ENCODE measurements at places on chromosomes 7 and 10.

- no peak for DNase-seq
These were observed 19.9 kb upstream of the GPR141 start for GRCh38 chr7:37663693-37664092.

DNA sequence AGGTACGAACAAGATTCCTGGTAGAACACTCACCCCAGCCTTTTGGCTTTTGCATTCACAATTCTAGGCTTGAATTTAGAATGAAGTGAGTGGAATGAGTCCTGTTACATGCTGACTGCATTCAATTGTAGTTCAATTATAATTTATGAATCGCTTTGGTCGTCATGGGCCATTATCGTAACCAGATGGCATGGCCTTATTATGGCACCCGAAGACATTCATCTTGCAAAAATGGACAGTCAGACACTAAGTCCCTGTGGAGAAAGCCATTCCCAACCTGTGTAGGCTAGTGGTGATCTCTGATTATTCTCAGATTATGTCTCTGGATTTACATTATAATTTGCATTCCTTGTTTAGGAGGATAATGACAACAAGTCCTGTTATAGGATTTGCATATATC is 292.4 kb upstream of the NPSR1 start:
- DNase-seq: no peak

DNA sequence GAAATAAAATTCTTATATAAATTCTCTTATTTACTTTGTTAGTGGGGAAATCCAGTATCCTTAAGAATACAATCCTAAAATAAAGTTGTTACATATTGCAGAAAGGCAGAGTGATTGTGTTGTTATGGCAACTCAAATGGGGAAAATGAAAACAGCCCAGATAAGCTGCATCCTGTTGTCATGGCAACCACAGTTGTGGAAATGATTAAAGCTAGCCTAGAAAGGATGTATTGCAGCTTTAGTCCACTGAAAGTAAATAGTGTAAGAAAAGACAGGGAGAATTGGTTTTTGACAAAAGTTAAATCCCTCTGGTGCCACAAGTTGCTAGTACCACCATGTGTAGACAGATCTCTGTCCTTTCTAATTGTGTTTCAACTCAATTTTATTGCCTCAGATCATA is 43.2 kb downstream of the BTRC start:
- DNase-seq: no peak

DNA sequence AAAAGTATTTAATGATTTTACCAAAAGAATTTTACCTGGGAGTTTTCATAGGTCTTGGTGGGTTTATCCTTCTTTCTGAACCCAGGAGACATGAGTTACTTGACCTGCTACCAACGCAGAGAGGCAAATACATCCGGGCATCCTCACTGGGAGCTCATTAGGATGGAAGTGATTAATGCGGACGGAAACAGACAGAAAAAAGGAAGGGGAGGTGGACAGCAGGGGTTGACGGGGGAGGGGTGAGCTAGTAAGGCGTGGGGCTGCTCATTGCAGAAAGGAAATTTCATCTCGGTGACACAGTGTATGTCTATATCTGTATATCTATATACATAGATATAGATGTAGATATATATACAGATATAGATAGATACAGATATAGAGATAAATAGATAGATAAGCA is 408.2 kb upstream of the ADARB2 start:
- DNase-seq: no peak

- DNase-seq: no peak
These were observed 605.4 kb downstream of the INHBA start for GRCh38 chr7:41097501-41097900.

GRCh38 chr7:36736090-36736898 is 12.0 kb upstream of the AOAH start:
- DNase-seq: no peak

GRCh38 chr10:52128056-52128683 is 185.9 kb upstream of the DKK1 start:
- DNase-seq: no peak

DNA sequence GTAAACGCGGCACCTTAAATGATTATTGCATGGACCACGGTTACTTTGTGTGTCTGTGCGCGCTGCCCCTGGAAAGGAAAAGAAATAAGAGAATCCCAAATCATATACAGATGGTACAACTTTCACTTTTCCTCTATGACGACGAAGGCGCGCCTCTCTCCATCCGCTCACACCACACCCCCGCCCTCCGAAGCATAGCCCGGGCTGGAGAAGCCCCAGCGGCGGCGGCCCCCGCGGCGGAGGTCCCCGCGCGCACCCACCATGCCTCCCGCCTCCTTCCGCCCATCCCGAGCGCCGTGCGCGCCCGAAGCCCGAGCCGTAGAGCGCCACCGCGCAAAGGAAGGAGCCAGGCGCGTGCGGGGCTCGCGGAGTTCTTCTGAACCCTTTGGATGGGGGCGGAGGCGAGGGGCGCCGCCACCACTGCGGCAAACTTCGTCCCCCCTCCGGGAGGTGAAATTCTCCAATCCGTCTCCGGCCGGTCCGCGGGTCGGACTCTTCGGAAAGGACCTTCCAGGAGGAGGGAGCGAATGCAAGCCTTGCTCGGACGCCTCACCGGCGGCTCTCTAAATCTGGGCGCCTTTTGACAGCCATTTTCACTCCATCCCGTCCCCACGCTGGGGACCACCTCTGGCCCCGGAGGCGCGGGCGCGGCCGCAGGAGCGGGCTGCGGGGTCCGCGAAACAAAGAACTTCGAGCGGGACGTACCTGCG is 588 bp downstream of the GLI3 start:
- no peak for DNase-seq

- no peak for DNase-seq
These were observed 479.2 kb downstream of the HTR7 start for GRCh38 chr10:90378524-90379076.

DNA sequence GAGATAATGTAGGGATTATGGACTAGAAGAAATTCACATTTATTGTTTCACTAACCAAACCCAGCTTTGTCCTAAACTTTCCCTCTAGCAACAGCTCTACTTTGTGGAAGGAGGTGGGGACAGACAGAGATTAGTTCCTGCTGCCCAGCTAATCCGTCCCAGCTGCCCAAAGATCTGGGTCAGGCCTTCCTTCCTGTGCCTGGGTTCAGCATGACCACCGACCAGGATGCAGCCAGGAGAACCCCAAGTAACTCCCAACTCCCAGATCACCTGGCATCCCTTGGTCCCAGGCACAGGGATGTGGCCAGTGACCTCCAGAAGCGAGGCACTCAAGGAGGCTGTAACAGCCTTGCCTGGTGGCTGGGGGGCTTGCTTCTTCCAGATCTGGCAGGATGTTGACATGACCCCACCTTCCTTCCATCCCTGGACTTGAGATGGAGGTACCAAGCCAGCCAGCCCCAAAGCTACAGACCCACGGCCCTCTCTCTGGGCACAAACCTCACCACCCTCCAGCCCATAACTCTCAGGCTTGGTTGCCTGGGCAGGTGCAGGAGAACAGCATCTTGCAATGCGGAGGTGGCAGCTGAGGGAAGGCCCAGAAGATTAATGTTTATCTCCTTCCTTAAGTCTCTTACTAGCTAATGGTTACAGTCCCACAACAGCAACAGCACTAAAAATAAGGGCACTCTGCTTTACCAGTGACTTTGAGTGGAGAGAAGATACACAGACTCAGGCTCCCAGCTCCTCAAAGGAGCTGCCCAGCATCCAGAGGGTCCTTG is 11.1 kb downstream of the CAMK2G start:
- no peak for DNase-seq

DNA sequence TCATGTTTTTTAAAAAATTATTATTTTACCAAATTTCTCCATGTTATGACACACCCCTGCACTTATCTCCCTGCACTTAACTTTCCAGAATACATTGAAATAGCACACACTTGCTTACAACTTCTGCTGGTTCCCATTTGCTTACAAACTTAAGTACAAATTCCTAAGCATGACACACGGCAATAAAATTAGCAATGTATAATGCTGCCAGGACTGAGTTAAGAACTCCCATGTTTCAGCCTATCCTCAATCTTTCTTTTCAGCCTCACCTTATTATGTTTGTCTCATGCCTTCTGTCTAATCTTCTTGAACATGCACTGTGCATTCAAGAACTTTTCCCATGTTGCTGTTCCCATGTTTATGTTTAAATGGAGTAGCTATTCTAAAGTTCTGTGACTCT is 40.8 kb downstream of the PRPS1L1 start:
- no peak for DNase-seq

DNA sequence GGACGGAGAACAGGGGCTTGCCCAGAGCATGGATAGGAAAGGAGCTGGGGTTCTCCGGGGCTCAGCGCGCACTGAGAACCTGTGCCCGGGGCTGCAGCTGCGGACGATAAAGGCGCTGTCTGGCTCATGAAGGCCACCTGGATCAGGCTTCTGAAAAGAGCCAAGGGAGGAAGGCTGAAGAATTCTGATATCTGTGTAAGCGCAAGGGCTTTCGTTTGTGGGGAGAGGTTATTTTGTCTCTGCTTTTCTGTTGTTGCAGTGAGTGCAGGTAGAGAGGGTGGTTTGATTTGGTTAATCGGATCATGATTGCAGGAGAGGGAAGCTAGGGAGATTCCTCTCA is 250.5 kb downstream of the NSUN6 start:
- no peak for DNase-seq

DNA sequence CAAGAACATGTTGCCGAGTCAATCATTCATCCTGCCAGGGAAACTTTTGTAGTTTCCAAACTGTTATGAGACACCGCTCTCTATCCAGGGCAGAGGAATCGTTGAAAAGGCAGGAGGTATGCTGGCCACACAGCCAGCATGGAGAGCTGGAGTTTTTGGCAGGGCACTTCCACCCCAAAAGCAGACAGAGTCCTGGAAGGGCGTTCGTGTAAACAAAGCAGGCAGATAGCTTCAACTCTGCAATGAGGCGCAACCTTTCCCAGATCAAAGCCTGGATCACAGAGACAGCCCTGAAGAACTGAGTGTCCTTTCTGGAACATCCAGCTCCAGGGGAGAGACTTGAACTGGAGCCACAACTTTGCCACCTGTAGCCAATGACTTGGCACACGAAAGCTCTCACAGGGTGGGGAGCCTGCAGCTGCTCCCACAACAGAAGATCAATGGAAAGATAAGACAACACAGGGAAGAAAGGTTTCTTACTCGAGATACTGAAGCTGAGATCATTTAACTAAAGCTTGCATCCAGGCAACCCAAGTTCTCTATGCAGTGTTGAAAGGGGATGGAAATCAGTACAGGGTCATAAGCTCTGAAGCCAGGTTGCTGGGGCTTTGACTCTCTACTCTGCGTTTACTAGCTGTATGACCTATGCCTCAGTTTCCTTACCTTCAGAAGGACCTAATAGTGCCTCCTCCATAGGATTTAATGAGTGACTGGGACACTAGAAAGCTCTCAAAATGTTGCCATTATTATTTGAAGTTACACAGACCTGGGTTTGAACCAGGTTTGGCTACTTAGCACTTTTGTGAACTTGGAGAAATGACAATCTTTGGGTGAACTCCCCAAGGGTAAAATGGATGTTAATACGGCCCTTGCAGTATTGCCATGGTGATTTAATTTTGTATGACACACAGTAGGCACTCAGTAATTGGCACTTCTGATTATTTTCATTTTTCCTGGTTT is 434.8 kb upstream of the NPVF start:
- no peak for DNase-seq

DNA sequence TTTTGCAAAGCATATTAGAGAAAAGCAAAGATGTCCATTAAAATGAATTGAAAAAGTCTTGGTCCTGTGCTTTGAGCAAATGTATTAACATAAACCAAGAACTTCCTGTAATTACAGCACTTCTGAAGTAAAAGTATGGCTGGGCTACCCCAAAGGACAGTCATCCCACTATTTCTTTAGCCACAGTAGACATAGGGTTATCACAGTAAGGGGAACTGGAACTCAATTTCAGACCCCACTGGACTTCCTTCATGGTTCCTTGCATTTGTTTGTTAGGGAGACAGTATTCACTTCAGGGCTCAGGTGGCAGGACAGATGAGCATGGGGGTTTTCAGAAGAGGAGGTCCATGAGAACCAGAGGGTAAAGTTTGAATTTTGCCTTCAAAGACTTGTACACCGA is 203.1 kb upstream of the PDE1C start:
- DNase-seq: no peak

DNA sequence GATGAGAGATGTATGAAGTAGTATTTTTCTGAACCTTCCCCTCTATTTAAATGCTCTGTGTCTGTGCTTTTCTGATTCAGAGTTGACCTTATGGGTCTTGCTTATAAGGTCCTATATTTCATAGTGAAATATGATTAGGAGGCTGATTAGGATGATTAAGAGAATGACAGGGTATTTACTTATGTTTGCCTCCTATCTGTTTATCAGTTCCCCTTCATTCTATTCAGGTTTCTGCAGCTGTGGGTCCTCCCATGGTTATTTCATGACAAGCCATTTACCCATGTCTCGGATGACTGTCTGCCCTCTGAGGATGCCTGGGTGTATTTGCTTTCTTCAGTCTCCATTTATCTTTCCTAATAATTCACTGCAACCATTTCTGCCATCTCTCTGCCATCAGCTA is 16.9 kb downstream of the RPA3 start:
- DNase-seq: no peak

- DNase-seq: no peak
These were observed 501.5 kb downstream of the LRMDA start for GRCh38 chr10:75932921-75933320.

DNA sequence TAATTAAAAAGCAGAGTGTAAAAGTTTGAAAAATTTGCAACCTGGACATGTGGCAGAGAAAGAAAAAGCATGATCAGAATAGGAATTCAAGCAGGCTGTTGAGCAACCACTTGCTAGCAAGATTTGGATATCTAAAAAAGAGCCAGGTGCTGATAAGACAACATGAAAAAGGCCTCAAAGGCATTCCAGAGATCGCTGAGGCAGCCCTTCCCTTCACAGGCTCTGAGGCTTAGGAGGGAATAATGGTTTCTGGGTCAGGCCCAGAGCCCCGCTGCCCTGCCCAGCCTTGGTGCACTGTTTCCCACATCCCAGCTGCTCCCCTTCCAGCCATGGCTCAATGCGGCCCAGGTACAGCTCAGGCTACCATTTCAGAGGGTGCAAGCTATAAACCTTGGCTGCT is 64.1 kb upstream of the EEPD1 start:
- DNase-seq: no peak

- DNase-seq: no peak
These were observed 1016.4 kb upstream of the KCND2 start for GRCh38 chr7:119256446-119257131.

- DNase-seq: no peak
These were observed 18.4 kb upstream of the CCDC71L start for GRCh38 chr7:106679153-106679931.
